ENCODE measurements at places on chromosomes 3 and 15. TPM values are rescaled to one million over a fixed set of nuclear protein-coding genes. Genes with fewer than 3 reads are reported as not detected.

DNA sequence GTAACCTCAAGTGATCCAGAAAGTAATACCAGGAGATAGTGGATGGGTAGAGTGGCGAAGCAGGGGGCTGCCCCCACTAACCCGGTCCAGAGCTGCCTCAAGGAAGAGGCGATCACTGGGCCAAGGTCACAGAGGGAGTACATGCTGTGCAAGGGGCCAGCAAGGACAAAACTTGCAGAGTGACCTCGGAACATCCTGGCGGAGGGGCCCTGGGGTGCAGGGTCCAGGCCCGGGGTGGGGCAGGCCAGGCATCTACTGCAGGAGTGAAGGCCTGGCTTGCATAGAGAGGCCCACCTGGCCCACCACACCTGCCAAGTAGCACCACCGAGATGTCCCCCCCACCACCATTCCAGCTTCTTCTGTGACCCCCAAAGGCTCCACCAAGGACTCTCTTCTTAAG lies 17.6 kb downstream of the IQSEC1 start:
- no peaks in the 10 kb centered on the region for H3K36me3 ChIP-seq
- no peaks in the 10 kb centered on the region for H3K27me3 ChIP-seq
- no peak for DNase-seq
- no peak overlapping the region for H3K27ac ChIP-seq
- H3K4me1 ChIP-seq = peaks cover 19% of the 10 kb centered on the region

DNA sequence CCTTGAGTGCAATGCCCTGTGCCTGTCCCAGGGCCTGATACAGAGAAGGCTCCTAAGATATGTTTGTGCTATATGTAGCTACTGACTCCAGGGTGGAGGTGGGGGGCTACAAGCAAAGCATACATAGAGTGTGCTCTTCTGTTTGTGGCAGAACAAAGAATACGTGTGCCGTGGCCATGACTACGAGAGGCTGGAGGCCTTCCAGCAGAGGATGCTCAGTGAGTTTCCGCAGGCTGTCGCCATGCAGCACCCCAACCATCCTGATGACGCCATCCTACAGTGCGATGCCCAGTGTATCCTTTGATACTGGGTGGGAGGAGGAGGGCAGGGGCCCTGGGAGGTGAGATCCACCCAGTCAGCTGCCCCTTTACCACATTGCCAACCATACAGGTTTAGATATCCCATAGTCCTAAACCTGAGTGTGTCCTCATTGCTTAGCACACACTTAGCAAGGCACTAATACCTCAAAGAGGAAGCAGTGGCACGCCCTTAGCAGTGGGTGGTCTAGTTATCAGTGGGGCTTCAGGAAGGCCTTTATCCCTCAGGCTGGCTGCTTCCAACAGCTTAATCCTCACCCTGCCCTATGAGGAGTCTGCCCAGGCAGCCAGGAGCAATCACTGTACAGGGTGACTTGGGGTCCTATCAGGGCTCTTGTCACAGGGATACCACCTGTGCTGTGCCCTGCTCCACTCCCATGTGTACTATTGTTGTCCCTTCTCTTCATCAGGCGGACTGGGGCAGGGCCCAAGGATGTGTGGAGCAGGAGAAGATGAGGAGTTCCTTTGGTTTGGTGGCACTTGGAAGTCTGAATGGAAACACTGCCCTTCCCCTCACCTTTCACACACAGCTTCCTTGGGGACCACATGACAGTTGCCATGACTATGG lies 30.1 kb upstream of the MANF start:
- no peak for DNase-seq
- peak overlapping the region; percentile 74 for H3K27ac ChIP-seq
- H3K4me1 ChIP-seq = peaks cover 26% of the 10 kb centered on the region
- no peak overlapping the region for H3K4me3 ChIP-seq
- peaks cover 6% of the 10 kb centered on the region for H3K36me3 ChIP-seq

MESP2 gene
- total RNA-seq = 1.3 TPM

DNA sequence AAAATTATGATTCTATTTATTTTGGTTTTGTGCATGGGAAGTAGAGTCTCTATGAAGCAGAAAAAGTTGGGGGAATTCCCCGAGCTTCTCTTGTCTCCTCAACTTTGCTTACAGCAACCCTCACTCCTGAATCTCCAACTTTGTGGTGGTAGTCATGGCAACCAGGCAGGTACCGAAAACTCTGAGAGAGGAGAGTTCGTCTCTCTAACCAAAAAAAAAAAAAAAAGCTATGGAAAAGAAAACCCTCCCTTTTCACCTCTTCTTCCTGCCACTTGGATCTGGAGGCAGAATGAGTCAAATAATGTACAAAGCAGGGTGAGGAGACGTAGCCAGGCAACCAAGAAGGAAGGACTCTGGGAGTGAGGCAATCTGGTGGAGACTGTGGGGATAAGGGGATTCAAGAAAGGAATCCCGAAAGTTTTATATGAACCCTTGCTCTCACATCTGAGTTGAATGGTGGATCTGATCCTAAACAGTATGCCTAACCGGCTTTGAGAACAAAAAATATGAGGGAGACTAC lies 108.1 kb downstream of the PLOD2 start:
- no peaks in the 10 kb centered on the region for H3K27me3 ChIP-seq
- no peak for DNase-seq
- no peaks in the 10 kb centered on the region for H3K36me3 ChIP-seq
- H3K4me1 ChIP-seq = no peaks in the 10 kb centered on the region
- no peak overlapping the region for H3K27ac ChIP-seq

DNA sequence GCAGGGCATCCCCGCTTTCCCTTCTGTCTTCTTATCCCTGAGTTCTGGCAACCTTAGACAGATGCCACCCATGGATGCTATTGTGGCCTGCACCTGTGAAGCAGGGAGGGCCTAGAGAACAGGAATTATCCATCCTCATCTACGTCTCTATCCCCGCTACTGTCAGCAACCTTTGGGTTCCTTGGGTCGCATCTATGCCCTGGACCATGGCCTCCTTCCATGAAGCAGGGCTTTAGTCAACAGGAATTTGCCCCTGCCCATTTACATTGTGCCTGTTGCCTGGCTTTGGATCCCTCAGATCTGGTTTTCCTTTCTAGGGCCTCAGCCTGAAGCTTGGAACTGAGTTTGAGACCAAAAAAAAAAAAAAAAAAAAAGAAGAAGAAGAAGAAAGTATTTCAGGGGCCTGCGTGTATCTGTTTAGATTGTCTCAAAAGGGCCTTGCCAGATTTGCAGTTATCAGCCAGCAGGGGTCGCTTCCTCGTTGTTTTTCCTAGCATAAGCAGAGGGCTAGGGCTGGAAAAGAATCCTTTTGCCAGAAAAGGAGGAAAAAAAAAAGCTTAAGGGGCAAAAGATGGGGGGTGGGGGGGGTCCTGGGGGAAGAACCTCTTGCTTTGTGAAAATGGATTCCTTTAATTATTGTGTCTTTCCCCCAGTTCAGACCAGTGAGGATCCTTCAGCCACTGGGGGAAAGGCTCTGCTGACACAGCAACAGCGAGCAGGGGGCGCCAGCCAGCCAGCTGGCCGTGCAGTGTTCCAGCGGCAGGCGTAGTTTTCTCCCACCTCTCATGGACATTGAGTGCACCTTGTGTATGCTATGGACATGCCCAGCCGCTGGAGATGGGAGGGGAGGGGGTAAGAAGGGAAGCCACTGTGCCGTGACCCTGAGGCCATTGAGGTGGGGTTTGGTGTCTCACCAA lies 65.7 kb upstream of the ALDH1L1 start:
- no peak overlapping the region for H3K27ac ChIP-seq
- no peaks in the 10 kb centered on the region for H3K4me1 ChIP-seq

TTLL13 gene
- 0.96 TPM for total RNA-seq

AADACL2 gene
- not detected for total RNA-seq

DNA sequence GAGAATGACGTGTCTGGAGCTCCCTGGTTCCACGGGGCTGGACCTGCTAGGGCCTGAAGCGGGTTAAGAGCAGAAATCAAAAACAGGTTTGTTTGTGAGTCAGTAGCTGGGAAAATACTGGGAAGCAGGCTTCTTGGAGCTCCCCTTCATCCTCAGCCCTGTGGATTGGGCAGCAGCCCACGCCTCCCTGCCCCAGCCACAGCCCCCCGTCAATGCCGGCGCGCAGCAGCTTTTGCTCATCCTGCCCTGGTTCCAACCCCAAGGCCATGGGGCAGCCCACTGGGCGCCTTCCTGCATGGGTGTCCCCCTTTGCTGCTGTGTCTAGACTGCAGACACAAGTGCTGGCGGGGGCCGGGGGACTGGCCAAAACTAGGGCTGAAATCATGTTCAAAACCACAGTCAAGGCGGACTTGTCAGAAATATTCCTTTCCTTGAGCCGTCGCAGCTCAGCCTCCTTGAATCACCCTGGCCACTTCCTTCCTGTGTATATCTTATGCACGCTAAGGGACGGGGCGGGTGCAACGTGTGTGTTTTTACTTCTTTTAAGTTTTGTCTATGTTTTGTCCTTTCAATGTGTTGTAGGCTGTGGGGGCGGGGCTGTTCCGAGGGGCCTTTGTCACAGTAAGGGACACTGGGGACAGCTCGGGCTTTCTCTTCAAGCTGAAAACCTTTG lies 108.1 kb downstream of the KLF13 start:
- no peaks in the 10 kb centered on the region for H3K36me3 ChIP-seq
- no peak overlapping the region for H3K4me3 ChIP-seq
- H3K27ac ChIP-seq = no peak overlapping the region

DNA sequence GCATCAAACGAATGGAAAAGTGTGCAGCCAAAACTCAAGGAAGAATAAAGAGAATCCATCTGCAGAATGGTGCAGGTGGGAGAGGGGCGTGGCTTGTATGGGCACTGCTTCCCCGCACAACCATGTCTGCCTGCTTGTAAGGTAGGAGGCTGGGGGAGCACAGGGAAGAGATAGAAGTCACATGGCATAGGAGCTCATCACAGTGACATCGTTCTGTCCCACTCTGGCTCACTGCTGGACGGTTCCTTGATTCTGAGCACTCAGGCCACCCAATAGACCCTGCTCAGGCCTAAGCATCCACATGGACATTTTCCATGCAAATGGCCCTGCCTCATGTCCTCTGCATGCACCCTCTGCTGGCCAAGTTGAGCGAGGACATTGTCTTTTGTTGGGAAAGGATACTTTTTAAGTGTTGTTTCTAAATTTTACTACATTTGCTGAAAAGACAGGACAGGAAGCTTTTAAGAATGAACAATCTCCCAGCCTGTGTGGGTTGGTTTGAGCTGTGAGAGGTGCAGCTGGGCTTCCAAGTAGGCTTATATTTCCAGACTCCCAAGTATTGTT lies 3.1 kb downstream of the MYLK start:
- no peaks in the 10 kb centered on the region for H3K36me3 ChIP-seq
- no peak overlapping the region for H3K4me3 ChIP-seq
- H3K4me1 ChIP-seq = no peaks in the 10 kb centered on the region
- no peak for DNase-seq

DNA sequence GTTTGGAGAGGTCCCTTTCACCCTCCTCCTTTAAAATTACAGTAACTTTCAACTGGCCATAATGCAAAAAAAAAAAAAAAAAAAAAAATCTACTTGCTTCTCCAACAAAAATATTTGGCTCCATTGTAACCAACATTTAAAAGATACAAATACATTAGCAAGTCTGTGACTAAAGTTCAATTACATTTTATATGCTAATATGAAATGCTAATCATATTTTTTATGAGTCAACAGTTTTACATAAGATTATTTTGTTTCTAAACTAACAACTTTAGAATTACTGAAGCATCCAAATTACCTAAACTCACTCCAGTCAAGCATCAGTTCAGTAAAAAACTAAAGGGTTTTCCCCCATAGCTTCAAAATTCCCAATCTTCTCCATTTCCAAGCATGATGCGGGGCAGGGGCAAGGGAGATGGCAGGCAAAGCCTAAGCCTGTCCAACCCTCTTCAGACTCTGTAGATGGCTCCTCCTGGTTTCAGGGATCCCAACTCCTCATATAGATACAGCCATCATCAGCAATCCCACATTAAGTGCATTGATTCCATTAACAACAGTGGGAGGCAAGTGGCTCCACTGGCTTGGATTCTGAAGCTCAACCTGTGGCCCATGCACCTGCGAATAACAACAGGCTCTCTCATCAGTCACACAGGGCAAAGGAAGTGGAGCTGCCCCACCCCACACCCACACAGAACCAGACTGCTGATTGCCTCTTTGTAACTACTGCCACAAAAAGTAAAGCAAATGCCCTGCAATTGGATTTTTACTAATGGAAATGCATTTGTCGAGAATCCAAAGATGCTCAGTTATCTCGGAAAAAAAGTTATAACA lies 15.0 kb downstream of the SFMBT1 start:
- H3K27ac ChIP-seq = no peak overlapping the region
- no peaks in the 10 kb centered on the region for H3K27me3 ChIP-seq
- DNase-seq = no peak
- no peaks in the 10 kb centered on the region for H3K4me1 ChIP-seq
- H3K36me3 ChIP-seq = no peaks in the 10 kb centered on the region

GRCh38 chr3:13282986-13283876 lies 136.9 kb downstream of the NUP210 start:
- no peaks in the 10 kb centered on the region for H3K27me3 ChIP-seq
- H3K4me1 ChIP-seq = peaks cover 10% of the 10 kb centered on the region
- H3K36me3 ChIP-seq = no peaks in the 10 kb centered on the region

C2CD4A gene
- total RNA-seq = 0.09 TPM

INSYN1 gene
- total RNA-seq = not detected

GRCh38 chr3:120144267-120144666 lies 50.0 kb upstream of the GSK3B start:
- no peak overlapping the region for H3K4me3 ChIP-seq
- H3K36me3 ChIP-seq = no peaks in the 10 kb centered on the region
- peak; percentile 63 for DNase-seq

LEO1 gene
- total RNA-seq = 21.7 TPM

DNA sequence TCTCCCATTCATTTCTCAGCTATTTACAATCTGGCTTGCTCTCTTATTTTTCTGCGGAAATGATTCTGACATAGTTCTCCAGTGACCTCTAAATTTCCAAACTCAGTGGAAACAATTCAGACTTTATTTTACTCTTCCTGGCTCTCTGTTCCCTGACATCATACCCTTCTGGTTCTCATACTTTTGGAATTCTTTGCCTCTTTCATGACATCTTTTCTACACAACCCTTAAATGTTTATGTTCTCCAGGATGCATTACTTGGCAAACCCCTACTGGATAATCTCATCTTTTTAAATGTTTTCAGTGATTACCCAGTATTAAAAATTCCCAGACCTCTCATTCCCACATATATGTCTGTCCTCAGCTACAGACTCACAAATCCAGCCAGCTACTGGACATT lies 23.9 kb upstream of the PLSCR4 start:
- no peaks in the 10 kb centered on the region for H3K36me3 ChIP-seq
- H3K27ac ChIP-seq = no peak overlapping the region
- H3K4me3 ChIP-seq = no peak overlapping the region
- H3K4me1 ChIP-seq = no peaks in the 10 kb centered on the region

ZNF385D gene
- 0.28 TPM for total RNA-seq

GRCh38 chr3:55819005-55819404 lies 331.9 kb upstream of the WNT5A start:
- H3K4me3 ChIP-seq = no peak overlapping the region
- no peaks in the 10 kb centered on the region for H3K27me3 ChIP-seq
- H3K27ac ChIP-seq = no peak overlapping the region

TPRA1 gene
- total RNA-seq = 58.5 TPM

- no peaks in the 10 kb centered on the region for H3K36me3 ChIP-seq
- H3K27me3 ChIP-seq = no peaks in the 10 kb centered on the region
- no peak for DNase-seq
- H3K4me1 ChIP-seq = peaks cover 14% of the 10 kb centered on the region
Observed at GRCh38 chr3:192958219-192958872, 40.7 kb upstream of the MB21D2 start.

GRCh38 chr3:50539356-50540286 lies 27.9 kb downstream of the C3orf18 start:
- no peak overlapping the region for H3K4me3 ChIP-seq
- H3K27me3 ChIP-seq = peaks cover 50% of the 10 kb centered on the region
- no peak for DNase-seq
- no peaks in the 10 kb centered on the region for H3K36me3 ChIP-seq

SPTBN5 gene
- 2.6 TPM for total RNA-seq

Measured in PC-9 (cell line).